Endothelial cell (in vitro differentiated cells): ENCODE measurements at places on chromosomes 1 and 21.

- DNase-seq, result no peak
Measured at GRCh38 chr1:83918688-83919285, 80.1 kb downstream of the TTLL7 start.

DNA sequence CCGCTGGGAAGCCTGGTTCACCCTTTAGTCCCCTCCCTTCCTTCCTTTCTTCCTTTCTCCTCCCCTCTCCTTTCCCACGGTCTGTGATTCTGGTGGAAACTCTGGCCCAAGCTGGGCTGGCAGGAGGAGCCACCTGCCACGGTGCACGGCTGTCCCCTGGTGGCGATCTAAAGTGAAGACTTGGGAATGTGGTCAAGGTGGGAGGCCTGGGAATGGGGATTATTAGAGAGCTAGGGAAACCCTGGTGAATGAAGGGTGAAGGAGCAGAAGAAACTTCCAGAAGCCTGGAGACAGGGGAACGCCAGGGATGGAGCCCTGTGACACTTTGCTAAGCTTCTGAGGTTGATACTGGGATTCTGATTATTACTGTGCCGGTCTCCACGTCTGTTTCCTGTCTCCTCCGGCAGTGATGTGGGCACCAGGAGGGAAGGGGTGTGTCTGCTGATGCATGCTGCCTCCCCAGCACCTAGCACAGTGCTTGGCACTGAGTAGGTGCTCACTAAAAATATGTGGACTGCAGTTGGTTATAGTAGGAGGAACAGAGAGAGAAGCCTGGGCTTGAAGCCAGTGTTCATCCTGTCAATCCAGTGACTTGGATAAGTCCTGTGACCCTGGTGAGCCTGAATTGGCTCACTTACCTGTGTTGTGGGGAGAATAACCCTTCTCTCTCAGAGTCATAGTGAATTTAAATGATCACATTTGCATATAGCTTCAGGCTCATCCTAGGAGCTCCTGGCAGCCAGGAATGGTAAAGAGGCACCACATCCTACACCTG is 71.2 kb upstream of the NBPF3 start:
- peak; percentile 82 for DNase-seq

- DNase-seq, result no peak
Measured at GRCh38 chr1:65469889-65470340, 49.4 kb downstream of the LEPR start.

DNA sequence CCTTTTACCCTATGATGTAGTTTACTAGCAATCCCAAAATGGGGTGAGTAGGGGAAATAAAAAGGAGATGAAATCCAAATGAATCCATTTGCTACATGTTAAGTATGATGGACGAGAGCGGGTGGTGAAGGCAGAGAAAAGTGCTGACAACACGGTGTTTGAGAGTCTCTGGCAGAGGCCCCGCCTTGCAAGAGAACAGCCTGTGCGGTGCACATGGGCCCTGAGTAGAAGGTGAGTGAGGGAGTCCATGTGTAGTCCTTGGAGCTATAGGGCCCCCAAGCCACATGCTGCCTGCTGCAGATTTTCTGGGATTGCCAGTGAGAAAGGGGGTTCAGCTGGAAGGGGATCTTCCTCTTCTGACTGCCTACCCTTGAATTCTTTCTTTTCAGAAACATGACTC is 177.1 kb downstream of the TNR start:
- DNase-seq, result no peak

- no peak for DNase-seq
Measured at GRCh38 chr1:159946242-159947187, 1.1 kb upstream of the IGSF9 start.

GRCh38 chr1:204842369-204842768 is 28.3 kb upstream of the NFASC start:
- no peak for DNase-seq

- DNase-seq, result no peak
Measured at GRCh38 chr1:247431643-247432042, 15.7 kb downstream of the NLRP3 start.

- DNase-seq, result no peak
Measured at GRCh38 chr1:108047085-108047484, 82.1 kb upstream of the VAV3 start.

GRCh38 chr1:213245260-213245910 is 194.3 kb downstream of the RPS6KC1 start:
- DNase-seq, result no peak

DNA sequence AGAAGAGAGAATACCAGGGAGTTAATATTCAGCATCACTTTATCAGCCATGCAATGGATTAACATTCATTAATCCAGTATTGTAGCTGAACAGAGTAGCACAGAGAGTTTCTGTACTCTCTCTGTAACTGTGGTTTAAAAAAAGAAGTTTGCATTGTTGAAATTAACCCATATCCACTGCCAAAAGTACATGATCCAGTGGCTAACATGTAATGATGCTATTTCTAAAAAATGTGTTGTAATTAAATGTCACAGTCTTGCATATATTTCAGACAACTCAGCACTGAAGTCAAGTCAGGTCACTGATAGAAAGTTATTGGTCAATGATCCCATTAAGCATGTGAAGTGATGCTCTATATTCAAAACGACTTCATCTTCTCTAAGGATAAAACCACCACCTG is 141.3 kb downstream of the NRIP1 start:
- DNase-seq, result no peak

DNA sequence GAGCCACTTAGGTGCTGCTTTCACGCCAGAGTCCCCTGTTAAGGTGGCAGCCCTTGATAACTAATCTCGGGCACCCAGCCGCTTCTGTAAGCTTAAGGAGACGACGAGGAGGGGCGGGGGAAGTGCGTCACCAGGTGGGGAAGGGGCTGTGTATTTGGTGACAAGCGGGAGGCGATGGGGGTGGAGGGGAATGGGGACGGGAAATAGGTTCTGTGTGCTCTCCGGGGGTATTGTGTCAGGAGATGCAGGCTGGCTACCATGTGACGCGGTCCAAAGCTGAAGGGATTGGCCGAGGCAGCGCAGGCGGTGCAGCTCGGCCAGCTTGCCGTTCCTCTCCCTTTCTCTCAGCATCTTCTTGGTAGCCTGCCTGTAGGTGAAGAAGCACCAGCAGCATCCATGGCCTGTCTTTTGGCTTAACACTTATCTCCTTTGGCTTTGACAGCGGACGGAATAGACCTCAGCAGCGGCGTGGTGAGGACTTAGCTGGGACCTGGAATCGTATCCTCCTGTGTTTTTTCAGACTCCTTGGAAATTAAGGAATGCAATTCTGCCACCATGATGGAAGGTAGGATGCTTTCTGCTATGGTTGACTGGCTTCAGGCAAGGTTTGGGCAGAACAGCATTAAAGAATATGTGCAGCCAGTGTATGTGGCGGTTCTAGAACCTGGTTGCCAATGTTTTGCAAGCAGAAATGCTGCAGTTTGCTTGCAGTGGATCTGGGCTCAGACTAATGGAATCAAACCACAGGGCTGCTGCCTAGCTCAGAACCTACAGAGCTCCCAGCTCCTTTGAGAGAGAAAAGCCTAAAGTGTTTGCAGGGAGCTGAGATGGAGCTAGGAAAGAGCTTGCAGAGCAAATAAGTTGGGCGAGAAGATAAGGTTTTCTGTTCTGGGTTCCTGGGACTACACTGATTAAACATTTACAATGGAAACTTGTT is at the start of gene SGIP1:
Gene SGIP1 (plus strand): TSS at position 350 of the 937 bp plus-strand sequence. CDS start 206 bp downstream, at position 556.
- peak; percentile 79 for DNase-seq

DNA sequence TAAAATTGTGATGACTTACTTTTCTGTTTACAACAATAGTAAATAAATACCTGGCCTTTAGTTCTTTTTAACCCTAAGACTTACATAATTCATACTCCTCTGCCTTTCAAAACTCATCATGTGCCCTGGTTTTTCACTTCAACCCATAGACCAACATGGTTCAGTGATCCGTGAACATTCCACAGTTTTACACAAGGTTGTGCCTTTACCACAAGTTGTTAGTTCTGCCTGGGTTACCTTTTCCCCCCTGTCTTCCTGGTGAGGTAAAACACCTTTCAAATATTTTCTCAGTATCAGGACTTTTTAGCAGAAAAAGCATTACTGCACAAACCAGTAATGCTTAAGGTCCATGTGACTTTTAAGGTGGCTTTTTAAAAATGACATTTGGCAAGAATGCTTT is 1466.4 kb downstream of the PLA2G4A start:
- no peak for DNase-seq

GRCh38 chr1:233730809-233731208 is 116.9 kb downstream of the KCNK1 start:
- DNase-seq, result no peak

GRCh38 chr1:204672482-204673121 is 12.9 kb downstream of the LRRN2 start:
- no peak for DNase-seq

DNA sequence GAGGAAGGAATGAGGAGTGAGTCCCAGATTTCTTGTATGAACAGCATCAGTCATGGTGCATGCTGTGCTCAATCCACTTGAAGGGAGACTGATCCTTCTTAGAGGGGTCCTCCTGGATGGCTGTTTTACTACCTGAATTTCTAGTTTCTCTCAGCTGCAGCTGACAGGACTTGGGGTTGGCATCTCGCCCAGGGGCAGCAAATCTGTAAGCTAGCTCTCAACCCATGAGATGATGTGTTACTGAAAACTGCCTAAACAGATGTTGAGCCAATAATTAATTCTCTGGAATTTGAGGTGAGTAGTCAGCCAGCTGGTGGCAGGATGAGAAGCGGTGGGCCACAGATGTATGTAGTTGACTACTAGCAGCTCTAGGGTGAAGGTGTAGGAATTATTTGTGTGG is 19.6 kb downstream of the BACH1 start:
- no peak for DNase-seq

GRCh38 chr1:223114871-223115270 is 28.2 kb downstream of the TLR5 start:
- DNase-seq, result no peak

DNA sequence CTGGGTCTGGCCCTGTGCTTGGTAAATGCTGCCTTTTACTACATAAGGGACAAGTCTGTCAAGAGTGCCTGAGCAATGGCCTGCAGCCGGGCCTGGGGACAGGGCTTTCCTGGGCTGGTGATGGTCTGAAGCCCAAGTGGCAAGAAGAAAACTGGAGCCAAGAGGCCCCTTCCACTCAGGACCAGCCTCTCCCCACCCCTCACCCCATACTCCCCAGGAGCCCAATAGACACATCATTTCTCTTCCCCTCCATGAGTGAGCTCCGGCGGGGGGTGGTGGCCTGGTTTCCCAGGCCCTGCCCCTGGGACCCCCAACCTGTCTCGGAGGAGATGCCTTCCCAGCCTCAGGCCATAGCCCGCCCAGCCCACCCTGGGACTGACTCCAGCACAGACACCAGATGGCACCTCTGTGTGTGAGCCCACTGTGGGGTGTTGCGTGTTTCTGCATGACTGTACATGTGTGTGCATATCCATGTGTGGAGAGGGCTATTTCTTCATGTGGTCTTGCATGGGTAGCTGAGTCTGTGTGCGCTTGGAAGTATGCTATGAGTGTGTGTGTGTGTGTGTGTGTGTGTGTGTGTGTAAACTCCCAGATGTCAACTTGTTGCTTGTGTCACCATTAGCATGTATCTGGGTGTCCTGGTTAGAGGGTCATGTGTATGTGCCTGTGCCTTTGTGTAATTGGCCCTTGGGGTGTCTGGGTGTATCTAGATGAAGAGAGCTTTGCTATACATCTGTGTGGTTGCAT is 14.3 kb upstream of the LRP8 start:
- DNase-seq, result no peak

DNA sequence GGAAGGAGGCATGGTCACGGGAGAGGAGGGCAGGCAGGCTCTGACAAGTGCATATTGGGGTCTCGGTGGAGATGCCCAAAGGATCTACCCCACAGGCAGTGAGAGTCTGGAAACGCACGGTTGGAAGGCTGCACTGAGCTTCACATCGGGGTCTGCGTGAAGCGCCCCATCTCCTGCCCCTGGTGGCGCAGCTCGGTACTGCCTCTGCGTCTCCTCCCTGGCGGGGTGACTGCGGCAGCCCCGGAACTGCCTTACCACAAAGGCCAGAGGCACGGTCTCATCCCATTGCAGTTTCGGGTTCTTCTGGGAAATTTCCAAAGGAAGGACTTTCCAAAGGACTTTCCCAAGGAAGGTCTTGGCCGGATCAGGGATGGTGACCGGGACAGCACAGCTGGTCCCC is 69.2 kb upstream of the AJAP1 start:
- peak; percentile 46 for DNase-seq

GRCh38 chr1:163191301-163191700 is 11.4 kb downstream of the RGS5 start:
- no peak for DNase-seq

GRCh38 chr1:104238991-104239390 is 489.3 kb downstream of the AMY1C start:
- DNase-seq, result no peak

GRCh38 chr1:215643592-215644321 is 76.7 kb downstream of the KCTD3 start:
- DNase-seq, result no peak

DNA sequence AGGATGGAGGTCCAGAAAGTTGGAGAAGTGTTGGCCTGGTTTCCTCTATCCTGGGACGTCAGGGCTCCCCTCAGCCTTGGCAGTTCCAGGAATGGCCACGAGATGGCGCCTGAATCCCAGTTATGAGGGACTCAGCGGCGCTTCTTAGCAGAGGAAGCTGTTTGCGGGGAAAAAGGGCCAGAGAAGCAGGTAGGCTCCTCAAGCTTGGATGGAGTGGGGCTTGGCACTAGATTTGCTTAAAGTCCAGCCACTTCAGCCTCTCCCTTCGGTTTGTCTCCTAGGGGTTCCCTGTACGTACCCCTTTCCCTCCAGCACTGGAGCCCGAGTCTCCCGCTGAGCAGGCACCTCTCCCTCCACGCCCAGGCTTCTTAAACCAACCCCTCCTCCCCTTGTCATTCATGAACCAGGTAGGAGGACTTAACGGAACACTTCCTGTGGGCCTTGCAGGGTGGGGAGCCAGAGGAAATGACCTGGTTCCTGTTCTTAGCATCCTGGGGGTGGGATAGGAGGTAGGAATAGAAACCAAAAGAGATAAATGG is 32.0 kb upstream of the TENT5B start:
- peak; percentile 98 for DNase-seq

DNA sequence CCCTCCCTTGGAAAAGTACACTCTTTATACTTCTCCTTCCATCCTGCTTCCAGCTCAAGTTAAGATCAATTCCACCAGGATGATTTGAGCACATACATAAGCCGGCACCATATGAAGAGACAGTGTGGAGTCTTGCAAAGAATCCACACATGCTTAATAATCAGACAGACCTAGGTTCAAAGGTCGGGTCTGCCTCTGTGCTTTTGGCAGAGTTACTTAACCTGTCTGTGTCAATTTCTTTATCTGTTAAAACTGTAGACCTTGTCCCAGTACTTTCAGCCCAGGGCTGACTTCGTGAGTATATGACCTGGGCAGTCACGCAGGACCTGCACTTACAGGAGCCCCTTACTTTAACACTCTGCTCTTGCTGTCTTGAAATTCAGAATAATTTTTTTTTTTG is 30.2 kb upstream of the BECN2 start:
- DNase-seq, result no peak

DNA sequence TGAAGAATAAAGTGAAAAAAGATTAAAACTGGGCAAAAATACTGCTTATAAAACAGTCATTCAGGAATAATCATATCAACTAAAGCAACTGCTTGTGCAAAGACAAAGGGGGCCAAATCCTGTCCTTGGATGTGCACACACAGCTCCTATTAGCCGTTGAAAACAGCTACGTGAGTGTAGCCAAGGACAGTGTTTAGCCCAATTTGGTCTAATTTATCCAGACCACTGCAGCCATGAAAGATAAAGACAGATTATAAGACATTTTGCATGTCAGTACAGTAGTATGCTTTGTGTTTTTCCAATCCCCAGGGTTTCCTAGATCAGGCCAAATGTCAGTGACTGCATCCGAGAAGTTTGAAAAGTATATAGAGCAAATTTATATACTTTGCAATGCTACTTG is 146.3 kb upstream of the PKN2 start:
- DNase-seq, result no peak
